ENCODE measurements at places on chromosomes 2 and 18. TPM values are rescaled to one million over a fixed set of nuclear protein-coding genes. Genes with fewer than 3 reads are reported as not detected.

GRCh38 chr2:208648368-208648767 is 241.8 kb downstream of the PTH2R start:
- DNase-seq: no peak

GRCh38 chr2:187617120-187617519 is 62.9 kb upstream of the TFPI start:
- DNase-seq: no peak

DNA sequence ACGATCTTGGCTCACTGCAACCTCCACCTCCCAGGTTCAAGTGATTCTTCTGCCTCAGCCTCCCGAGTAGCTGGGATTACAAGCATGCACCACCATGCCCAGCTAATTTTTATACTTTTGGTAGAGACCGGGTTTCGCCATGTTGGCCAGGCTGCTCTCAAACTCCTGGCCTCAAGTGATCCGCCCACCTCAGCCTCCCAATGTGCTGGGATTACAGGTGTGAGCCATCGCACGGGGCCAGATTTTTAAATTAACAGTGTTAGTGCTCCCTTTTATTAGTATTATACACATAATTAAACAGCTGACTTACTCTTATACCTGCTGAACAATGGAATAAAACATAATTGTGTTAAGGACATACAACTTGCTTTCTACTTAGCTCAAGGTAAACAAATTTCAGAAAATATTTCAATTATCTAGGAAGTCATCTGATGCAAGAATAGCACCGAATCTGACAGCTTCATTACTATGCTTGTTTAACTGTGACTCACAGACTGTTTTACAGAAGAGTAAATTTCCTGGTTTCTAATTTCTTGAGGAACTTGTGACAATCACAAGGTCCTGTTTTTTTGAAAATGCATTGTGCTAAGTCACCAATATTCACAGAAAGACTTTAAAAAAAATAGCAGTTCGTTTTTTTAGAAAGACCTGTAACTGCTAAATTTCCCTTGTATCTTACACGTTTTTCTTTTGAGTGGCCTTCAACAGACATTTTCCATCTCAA is 51.2 kb downstream of the SPIRE1 start:
- DNase-seq: no peak

GRCh38 chr18:77433076-77433475 is 183.4 kb downstream of the GALR1 start:
- DNase-seq: peak; percentile 15

DNA sequence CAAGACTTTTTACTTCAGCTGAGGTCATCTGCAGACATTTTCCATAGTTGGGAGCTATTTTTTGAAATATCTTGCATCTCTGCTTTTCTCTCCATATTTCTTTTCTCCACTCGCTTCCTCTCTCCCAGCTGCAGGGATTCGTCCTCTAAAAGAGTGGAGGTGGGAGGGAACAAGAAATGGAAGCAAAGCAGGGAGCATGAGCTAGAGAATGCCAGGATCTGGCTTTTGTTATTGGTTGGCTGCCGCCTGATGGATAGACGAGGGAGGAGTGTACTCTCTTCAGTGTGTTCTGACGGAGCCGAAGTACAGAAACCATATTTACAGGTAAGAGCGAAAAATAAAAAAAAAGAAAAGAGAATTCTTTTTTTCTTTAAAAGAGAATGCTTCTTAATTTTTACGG is at the start of gene CSRNP3:
TSS of gene CSRNP3 (plus strand) at position 282 of the 400 bp plus-strand sequence. CDS start 125,368 bp downstream, outside the sequence.
- peak; percentile 74 for DNase-seq

DNA sequence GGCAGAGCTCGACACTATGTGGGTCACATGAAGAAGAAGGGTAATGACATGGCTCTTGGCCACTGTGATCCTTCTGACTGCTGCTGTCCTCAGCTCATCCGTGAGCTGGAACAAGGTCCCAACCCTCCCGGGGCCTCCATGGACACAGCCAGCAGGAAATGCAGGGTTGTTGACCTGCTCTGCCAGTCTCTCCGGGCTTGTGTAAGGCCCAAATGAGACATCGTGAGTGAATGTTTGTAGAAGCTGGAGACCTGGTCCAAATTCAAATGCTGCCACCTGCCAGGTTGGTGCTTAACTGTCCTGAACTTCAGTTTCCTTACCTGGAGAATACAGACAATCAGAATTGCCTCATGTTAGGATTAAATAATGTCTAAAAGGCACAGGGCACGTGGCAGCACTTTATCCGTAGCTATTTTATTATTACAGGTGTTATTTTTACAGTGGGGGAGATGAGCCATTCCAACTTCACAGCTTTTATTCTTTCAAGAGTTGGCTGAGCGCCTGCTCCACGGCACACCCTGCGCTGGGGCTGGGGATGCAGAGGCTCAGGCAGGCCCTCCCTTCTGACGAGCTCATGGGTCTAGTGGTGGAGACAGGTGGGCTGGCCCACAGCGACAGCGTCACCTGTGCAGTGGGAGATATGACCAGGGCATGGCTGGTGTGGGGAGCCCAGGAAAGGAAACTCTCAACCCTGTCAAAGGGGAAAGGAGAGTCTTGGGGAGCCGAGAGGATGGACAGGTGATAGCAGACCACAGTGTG is 15.1 kb downstream of the ARHGEF4 start:
- DNase-seq: no peak

- no peak for DNase-seq
Measured at GRCh38 chr2:148568597-148568996, 76.0 kb upstream of the EPC2 start.

PTPRN gene
- total RNA-seq: 0.32 TPM

All from heart right ventricle (tissue), 16 donors.